ENCODE measurements at places on chromosomes 1 and 21.

DNA sequence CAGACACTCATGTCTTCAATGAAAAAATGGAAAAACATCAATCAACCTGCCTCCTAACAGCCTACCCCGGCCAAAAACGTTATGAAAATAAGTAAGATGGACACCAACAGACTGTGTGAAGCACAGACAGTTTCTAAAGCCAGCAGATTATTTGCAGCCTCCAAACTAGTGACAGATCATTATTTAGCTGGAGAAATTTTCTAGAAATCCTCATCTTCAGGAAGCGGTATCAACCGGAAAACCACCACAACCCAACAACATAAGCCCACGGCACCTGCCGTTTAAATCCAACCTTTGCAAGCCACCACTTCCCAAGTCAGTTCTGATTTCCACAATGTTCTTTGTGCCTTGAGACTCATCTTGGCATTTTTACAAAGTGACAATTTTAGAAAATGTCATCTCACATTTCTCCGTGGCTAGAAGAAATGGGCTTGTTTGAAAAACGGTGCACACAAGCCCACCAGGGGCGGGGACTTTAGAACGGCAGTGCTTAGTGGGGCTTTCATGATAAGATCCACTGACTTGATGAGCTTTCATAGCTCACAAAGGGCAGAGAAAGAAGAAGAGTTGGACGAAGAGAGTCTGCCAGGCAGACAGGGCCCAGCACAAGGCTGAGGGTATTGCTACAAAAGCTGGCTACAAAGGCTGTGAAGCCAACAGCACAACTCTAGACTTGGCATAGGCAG is 34.5 kb downstream of the LRRC38 start:
- DNase-seq = no peak

- DNase-seq = peak; percentile 61
Measured at GRCh38 chr1:165895451-165895871, 68.0 kb downstream of the UCK2 start.

DNA sequence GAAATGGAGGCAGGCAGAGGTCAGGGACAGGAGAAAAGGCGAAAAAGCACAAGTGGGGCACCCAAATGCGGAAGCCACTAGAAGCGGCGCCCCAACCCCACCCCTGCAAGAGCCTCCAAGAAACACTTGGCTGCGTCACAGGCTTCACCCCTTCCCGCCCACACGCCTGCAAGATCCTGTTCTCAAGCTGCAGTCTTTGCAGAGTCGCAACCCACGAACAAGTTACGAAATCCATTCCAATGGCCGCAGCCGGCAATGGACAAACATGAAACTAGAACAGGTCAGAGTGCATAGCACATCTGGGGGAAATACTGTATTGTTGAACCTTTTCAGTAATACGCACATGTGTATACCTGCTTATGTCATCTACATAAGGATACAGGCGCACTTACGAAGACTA is 103.6 kb downstream of the PSMG1 start:
- DNase-seq = no peak

- DNase-seq = no peak
Measured at GRCh38 chr1:39648496-39648895, 9.1 kb upstream of the HEYL start.

- no peak for DNase-seq
Measured at GRCh38 chr1:62722796-62723195, 34.6 kb upstream of the DOCK7 start.

- no peak for DNase-seq
Measured at GRCh38 chr1:154575147-154575927, 7.8 kb downstream of the CHRNB2 start.

GRCh38 chr21:26055010-26055409 is 115.6 kb downstream of the APP start:
- DNase-seq = no peak

- DNase-seq = no peak
Measured at GRCh38 chr1:95176861-95177260, 57.1 kb upstream of the RWDD3 start.

DNA sequence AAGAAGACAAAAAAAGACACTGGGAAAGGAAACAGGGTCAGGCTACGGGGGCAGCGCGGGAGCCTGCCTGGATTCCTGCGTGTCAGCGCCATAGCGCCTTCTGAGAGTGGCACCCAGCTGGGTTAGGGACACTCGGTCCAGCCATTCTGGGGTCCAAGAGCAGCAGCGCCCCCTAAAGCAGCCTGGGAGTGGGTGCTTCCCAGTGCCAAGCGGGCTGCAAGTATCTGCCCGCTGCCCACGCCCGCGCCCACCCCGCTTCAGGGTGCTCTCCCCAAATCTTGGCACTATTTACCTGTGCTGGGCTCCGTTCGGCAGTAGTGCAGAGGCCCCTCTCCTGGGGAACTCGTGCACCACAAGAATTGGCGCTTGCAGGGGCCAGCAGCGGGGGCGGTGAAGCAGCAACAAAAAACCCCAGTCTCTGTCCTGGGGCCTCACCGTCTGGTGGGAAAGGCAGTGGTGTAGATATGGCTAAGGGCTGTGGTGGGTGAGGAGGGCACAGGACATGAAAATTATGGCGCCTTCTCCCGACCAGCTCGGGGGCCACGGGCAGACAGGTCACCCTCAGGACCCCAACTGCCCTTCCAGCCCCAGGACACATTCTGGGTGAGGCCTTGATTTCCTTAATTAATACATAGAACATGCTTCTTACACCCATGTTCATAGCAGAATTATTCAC is 24.1 kb upstream of the LBR start:
- no peak for DNase-seq

DNA sequence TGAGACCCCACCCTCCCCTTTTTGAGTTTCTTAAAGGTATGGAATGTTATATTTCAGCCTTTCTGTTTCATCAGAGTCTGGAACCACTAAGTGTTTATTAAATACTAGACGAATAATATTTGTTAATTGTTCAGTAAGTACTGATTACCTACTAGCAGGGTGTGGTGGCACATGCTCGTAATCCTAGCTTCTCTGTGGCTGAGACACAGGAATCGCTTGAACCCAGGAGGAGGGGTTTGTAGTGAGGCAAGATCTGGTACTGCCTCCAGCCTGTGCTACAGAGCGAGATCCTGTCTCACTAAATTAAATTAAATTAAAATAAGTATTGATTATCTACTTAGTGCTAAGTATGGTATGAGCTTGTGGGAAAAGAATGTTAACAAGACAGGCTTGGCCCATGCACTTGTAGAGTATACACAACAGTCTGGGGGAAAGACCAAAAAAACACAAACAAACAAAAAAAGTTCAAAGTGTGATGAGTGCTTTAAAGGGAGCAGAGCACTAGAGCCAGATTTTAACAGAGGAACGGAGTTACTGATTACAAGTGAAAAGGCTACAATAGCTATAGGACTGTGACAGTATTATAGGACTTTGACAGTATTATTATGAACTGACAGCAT is 2.4 kb downstream of the CEPT1 start:
- DNase-seq = no peak

- DNase-seq = peak; percentile 47
Measured at GRCh38 chr1:54857746-54858561, 29.0 kb downstream of the DHCR24 start.

DNA sequence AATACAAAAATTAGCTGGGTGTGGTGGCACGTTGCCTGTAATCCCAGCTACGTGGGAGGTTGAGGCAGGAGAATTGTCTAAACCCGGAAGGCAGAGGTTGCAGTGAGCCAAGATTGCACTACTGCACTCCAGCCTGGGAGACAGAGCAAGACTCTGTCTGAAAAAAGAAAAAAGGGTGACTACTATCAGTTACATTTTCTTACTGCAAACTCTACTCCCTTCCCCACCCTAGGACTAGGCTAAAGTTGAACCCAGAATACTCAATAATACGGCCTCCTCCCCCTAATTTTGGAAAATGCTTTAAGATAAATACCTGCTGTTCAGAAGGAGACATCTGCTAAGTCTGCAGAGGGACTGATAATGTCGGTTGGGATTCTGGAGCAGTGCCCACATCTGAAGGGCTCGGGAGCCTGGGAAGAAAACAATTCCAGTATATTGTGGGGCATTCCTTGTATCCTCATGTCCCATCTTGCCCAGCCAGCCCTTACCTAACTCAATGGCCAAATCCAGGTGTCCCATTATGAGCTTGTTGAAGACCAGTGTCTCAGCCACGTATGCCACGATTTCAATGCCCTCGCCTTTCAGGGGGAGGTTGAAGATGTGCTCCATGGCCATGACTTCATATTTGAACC is 89.7 kb downstream of the ADCY10 start:
- no peak for DNase-seq

GRCh38 chr21:33075128-33075527 is 5.2 kb downstream of the OLIG1 start:
- DNase-seq = peak; percentile 31

- no peak for DNase-seq
Measured at GRCh38 chr1:68319907-68320306, 87.6 kb upstream of the WLS start.

DNA sequence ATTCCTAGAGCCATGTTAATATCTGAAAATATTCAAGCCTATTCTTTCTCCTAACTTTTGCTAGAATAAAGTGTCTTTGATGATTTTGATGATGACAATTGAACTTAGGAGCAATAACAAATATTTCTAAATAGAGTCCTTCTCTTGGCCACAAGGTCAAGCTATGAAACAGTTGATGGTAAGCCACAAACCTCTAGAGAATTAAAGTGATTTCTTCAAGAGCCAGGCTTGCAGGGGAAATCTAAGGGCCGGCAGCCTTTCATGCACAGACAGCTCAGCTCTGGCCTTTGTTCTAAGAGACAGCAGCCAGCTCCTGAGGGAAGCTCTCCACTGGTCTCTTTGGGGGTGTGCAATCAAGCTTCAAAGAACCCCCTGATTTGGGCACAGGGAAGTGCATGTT is 59.0 kb downstream of the SUSD4 start:
- peak; percentile 63 for DNase-seq

GRCh38 chr1:1122981-1123480 is 7.1 kb upstream of the C1orf159 start:
- no peak for DNase-seq

GRCh38 chr1:75789988-75790387 is 3.9 kb downstream of the RABGGTB start:
- DNase-seq = no peak

- no peak for DNase-seq
Measured at GRCh38 chr1:212412374-212412773, 2.3 kb downstream of the PACC1 start.

- DNase-seq = no peak
Measured at GRCh38 chr1:234264832-234265231, 108.4 kb upstream of the COA6 start.

- peak; percentile 7 for DNase-seq
Measured at GRCh38 chr1:101971304-101971703, 25.4 kb downstream of the OLFM3 start.

DNA sequence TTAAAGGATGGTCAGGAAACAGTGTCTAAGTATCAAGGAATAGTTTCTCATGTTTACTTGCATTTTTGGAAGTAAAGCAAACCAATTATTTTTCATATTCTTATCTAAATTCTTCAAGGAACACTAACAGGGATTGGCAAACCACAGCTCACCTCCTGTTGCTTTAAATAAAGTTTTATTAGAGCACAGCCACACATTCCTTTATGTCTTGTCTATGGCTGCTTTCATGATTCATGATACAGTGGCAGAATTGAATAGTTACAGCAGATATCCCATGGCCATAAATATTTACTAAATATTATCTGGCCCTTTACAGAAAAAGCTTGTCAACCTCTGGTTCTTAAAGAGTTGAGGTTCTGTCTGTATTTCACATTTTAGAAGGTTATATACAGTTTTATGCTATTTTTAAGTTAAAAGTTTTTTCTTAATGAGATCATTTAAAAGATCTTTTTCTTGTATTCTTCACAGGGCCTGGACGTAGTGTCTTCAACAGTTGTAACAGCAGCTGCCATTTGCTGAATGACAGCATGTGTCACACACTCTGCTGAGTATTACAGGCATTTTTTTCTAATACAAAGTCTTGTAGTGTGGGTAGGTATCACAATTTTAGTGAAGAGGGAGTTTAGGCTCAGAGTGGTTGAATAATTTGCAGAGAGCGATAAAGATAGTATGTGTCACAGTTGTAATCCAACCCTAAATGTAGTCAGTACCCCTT is 2.6 kb downstream of the ZNF691 start:
- no peak for DNase-seq

- peak; percentile 52 for DNase-seq
Measured at GRCh38 chr1:177328251-177328650, 157.5 kb downstream of the BRINP2 start.

DNA sequence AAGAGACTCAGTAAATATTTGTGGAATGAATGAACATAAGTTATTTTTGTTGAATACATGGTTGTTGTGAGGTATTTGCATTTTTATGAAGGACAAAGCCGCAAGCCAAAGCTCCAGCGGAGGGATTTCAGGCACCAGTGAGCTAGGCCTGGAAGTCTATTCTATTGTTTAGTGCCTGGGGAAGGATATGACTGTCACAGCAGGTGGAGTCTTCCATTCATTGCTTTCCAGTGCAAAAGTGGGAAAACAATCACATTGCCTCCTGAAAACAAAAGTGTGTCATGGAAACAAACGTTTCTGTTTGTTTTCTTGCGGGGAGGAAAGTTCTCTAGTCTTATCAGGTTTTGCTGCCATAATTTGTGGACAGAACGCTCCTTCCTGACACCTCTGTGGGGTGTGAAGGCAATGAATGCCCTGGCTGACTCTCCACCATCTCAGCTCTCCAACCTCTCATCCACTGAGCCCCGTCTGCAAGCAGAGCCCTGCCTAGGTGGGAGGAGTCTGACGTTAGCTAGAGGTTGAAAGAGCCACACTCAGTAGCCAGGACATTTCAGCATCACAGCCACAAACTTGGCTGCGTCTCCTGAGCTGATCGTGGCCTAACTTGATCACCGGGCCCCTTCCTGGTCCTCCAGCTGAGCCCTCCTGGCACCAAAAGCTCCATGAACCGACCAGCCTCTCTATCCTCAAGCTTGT is 739.1 kb downstream of the MATN1 start:
- DNase-seq = no peak

DNA sequence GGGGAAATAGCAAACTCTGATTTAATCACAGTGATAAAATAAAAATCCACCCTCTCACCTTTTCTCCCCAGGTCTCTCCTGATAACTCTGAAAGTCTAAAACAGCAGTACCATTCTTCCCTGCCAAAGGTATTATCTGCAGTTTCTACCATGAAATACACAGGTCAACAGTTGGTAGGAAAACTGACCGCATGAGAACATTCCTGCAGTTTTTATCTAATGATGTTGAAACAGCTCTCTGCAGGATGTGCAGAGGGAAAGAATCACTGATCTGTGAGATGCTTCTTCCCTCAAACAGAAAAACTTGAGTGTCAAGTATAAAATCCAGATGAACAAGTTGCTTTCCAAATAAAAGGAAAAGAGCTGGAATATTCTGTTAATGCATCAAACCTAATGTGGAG is 39.1 kb downstream of the KCNJ6 start:
- peak; percentile 45 for DNase-seq

DNA sequence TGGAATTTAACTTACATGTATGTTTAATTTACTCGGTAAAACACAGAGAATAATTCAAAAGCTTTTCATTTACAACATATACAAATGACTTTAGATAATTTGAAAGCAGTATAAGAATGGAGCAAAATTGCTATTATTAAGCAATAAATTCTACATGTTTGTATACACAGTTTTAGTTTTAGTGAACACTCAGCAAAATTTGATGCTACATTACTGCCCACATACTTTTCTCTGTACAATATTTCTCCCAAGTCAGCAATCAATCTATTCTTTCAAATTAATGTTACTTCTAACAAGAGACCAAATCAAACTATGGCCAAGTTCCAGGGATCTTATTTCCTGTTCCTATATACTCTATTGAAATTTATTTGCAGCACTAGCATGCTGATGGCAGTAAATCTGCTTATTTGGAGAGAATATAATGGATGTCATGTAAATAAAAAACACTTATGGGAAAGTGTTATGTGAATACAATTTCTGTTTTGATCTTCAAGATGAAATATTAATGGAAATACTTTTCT is 82.6 kb upstream of the BRINP3 start:
- DNase-seq = no peak

GRCh38 chr1:35555601-35556477 is 1.4 kb downstream of the KIAA0319L start:
- DNase-seq = peak; percentile 68

All from fibroblast of upper back skin (primary cell).